ENCODE measurements at places on chromosomes 16 and 17.

- no peak for DNase-seq
Measured at GRCh38 chr17:59257101-59257500, 36.8 kb downstream of the GDPD1 start.

DNA sequence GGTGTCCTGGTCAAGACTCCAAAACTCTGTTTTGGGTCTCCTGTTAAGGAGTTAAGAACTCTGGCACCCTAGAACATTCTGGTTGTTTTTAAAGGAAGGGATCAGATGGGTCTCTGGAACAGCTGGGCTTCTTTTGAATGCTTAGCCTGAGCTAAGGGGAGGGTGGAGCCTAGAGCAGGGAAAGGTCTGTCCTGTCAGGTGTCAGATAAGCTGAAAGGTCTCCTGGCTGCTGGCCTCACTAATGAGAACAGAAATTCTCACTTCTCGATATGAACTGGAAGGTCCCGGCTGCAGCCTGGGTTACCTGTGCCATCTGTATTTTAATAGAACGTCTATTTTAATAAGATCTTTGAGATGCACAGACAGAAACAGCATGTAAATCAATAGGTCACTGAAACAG lies 69.0 kb downstream of the RAP1GAP2 start:
- DNase-seq = no peak

DNA sequence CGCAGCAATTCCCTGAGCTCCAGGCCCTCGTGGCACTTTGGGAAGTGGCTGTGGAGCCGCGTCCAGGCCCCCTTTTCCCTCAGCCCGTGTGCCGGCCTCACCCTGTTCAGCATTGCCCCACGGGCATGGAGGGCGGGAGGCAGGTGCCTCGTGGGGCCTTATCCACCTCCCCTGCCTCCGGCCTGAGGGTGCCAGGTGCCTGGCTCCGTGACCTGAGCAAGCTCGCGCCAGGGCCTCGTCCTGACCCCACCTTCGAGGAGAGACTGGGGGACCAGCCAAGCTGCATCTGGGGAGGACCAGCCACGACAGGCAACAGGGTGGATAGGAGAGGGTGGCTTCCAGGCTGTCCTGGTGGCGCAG lies 27.0 kb upstream of the AATK start:
- no peak for DNase-seq

GRCh38 chr16:87048038-87048729 lies 269.0 kb downstream of the C16orf95 start:
- no peak for DNase-seq

- DNase-seq = no peak
Measured at GRCh38 chr16:53784291-53784690, 80.3 kb downstream of the FTO start.

DNA sequence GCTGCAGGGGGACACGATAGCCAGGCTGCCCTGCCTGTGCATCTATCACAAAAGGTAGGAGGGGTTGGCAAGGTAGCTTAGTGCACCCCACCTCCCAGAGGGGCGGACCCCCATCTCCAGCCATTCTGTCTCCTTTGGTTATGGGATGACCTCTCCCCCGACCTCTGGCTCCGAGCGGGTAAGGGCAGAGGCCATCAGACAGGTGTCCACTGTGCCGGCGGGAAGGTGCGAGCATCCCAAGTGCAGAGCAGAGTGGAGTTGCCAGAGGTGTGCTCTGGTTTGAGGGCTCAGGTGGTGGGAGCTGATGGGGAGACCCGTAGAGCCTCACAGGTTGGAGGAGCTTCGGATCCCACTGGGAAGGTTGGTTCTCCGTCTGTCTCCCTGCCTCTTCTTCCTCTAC lies 11.7 kb downstream of the LDHD start:
- no peak for DNase-seq

DNA sequence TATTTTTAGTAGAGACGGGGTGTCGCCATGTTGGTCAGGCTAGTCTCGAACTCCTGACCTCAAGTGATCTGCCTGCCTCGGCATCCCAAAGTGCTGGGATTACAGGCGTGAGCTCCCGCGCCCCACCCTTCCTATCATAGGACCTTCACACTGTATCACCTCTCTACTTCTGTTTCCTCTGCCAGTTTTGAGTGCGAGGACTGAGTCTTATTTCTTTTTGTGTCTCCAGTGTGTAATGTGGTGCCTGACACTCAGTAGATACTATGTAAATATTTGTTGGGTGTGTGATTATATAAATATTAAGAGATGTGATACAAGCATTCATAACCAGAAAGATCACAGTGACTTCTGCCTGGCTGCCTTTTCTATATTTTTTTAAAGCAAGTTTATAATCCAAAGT lies 10.5 kb downstream of the PRKCA start:
- DNase-seq = no peak

- DNase-seq = no peak
Measured at GRCh38 chr17:66401364-66401763, 99.0 kb downstream of the PRKCA start.

GRCh38 chr17:76704805-76705204 lies 6.0 kb downstream of the MXRA7 start:
- no peak for DNase-seq

GRCh38 chr17:31548709-31549108 lies 157.2 kb downstream of the RAB11FIP4 start:
- no peak for DNase-seq

- no peak for DNase-seq
Measured at GRCh38 chr16:57224651-57225335, 20.3 kb upstream of the ARL2BP start.

GRCh38 chr16:22721511-22722100 lies 92.4 kb upstream of the HS3ST2 start:
- DNase-seq = no peak

DNA sequence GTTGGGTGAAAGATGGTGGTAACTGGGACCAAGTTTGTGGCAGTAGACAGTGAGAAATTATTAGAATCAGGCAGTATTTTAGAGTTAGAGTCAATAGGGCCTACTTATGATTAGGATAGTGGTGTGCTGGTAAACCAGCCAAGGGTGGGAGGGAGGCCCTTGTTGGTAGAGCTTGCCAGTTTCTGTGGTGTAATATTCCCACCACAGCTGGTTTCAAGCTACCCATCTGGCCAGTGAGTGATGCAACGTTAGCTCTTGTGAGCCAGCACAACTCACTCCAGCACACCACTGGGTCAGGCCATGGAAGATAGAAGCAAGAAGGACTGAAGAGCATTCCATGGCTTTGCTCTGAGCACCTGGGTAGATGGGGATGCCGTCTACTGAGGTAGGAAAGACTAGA lies 34.9 kb downstream of the GNAO1 start:
- no peak for DNase-seq

- DNase-seq = no peak
Measured at GRCh38 chr16:86363836-86364618, 146.3 kb upstream of the FOXF1 start.

DNA sequence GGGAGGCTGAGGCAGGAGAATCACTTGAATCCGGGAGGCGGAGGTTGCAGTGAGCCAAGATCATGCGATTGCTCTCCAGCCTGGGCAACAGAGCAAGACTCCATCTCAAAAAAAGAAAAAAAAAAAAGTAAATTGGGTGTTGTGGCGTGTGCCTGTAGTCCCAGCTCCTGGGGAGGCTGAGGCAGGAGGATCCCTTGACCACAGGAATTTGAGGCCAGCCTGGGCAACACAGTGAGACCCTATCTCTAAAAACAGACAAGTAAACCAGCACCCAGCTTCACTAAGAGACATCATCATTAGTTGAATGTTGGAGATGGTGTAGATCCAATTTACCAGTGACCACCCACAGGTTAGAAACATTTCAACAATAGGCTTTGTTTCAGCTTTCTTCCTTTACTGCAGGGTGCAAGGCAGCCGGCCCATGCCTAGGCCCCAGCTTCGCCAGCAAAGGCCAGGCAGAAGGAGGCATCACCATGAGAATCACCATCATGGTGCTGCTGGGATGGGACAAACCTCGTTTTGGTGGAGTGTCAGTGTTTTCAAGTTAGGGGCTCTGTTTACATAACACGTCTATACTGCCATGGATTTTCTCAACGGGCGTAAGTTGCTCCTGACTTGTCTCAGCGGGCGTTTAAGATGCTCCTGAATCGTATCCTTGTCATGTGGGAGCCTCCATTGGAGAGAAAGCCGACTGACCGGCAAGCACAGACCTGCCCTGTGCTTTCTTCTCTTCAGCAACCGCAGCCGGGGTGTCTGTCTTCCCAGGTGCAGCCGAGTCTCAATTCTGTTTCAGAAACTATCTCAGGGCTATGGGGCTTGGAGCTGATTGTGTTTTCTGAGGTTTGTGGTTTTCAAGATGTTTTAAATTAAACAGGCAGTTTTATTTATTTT lies 7.3 kb downstream of the TCF25 start:
- DNase-seq = no peak

DNA sequence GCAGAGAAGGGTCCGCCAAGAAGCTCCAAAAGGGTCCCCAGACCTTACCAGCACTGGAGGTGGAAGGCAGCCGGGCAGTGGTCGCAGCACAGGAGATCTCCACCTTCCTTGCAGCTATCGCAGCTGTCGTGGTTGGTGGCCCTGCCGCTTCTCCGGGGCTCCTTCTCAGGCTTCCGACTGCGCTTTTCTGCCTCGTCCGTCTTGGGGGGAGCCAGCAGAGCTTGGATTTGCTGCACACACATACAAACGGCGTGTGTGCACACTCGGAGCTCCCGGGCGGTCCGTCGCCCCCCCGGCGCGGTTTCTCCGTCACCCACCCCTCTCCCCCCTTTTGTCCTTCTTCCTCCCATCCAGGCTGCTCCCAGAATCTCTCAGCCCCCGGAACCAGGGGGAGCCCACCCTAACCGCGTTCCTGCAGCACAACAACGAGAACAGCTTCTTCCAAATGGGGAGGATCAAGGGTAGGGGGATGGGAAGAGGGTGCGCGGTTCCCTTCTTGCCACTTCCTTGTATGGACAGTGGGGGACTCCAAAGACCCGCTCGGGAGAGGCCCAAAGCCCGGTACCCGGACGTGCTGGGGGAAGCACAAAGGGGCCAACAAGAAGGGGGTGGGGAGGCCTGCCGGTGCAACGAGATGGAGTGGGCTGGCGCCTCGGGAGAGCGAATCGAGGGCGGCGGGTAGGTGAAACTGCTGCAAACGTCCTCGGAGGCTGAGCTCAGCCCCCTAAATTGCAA lies 1.1 kb downstream of the PHF12 start:
- peak; percentile 40 for DNase-seq

DNA sequence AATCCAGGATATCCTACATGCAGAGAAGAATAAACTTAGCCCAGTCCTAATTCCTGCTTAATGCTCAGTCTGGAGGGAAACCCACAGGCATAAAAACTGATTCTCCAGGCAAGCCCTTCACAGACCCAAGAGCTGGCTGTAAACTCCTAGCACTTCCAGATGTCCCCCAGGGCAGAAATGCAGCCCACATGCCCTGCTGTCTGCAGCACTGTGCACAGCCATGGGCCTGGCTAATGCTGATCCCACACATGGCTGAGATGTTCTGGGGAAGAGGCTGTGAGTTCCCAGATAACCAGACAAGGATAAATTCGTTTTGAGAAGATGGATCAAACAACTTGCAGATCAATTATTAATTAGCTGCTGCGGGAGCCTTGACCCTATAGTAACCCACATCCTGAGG lies 148.4 kb downstream of the AATF start:
- no peak for DNase-seq

GRCh38 chr16:81482329-81483063 lies 37.9 kb downstream of the CMIP start:
- no peak for DNase-seq

DNA sequence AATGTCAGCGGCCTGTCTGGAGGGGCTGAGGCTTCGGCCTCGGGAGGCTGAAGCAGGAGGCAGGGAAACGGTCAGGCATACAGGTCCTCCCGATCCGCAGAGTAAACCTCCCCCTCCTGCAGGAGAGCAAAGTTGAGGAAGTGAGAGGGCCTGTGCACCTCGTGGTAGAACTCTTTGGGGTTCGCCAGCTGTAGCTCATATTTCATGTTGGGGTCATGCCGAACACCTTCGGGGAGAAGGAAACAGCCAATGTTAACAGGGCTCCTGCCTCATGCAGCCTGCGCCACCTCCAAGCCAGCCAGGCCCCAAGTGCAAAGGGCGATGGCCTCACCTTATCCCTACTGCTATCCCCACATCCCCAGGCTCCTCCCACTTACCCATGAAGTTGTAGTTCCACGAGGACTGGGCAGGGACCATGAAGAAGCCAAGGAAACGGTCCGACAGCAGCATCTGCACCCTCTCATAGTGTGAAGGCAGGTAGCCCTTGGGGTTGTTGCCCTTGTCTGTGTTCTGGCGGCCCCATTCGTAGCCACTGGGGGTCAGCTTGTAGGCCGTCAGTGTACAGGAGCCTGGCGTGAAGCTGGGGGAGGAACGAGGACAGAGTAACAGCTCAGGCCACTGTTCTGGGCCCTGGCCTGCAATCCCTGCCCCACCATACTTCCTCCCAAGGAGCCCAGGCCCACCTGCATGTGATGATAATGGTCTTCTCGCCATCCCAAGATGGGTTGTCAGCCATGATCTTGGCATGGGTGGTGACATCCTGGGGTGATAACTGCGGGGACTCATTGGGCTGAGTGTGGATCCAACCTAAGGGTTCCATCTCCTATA lies 1.3 kb upstream of the RILP start:
- no peak for DNase-seq

DNA sequence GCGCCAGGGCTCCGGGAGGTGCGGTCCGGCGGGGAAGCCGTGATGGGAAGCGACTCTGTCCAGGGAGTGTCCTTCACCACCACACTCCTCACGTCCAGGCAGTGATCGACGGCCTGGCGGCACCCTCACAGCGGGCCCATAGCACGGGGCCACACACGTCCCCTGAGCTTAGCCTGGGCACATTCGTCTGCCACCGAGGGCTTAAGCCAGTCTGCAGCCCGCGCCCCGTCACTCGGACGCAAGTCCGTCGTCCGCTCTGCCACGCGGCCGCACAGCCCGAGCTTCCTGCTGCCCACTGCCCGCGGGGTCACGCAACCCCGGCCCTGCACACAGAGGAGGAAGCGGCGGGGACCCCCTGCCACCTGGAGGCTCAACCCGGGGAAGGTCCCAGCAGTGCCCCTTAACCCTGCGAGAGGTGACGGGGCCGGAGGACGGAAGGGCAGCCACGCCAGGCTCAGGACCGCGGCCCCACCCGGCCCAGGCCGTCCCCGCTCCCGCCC lies 3.0 kb upstream of the TBX2 start:
- no peak for DNase-seq

DNA sequence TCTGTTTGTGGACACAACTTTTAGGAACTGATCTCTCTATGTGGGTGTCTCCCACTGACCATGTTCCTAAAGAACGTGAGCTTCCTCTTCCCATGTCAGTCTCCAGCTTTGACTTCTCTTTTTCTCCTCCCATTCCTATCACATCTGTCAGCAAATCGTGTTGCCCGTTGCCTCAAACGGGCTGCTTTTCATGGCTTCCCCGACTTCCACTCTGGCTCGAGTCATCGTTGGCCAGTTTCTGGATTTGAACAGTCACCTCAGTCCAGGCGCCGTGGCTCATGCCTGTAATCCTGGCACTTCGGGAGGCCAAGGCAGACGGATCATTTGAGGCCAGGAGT lies 5.4 kb downstream of the ABCC1 start:
- no peak for DNase-seq

All from activated CD4-positive, alpha-beta T cell treated with anti-CD3 and anti-CD28 coated beads, Interleukin-2, Interleukin-4, amounts not matched to agents 100 ng/mL and 50 ng/mL, durations not matched to agents 16 hours and 8 hours (primary cell).